Upper lobe of left lung (tissue), 6 donors: ENCODE measurements at places on chromosomes 3 and 15. TPM values are rescaled to one million over a fixed set of nuclear protein-coding genes. Genes with fewer than 3 reads are reported as not detected.

NOX5 gene
- not detected for total RNA-seq

CSK gene
- 51.1 TPM for total RNA-seq

SOX2 gene
- total RNA-seq = 1.3 TPM

CGNL1 gene
- 81.8 TPM for total RNA-seq

PLSCR4 gene
- 16.8 TPM for total RNA-seq

PYGO1 gene
- total RNA-seq = 9.7 TPM

- no peaks in the 10 kb centered on the region for H3K36me3 ChIP-seq
- no peak overlapping the region for H3K4me3 ChIP-seq
- no peaks in the 10 kb centered on the region for H3K27me3 ChIP-seq
- no peak overlapping the region for H3K27ac ChIP-seq
- DNase-seq = no peak
These were observed 114.1 kb upstream of the CDIN1 start for GRCh38 chr15:36465304-36465703.

DNA sequence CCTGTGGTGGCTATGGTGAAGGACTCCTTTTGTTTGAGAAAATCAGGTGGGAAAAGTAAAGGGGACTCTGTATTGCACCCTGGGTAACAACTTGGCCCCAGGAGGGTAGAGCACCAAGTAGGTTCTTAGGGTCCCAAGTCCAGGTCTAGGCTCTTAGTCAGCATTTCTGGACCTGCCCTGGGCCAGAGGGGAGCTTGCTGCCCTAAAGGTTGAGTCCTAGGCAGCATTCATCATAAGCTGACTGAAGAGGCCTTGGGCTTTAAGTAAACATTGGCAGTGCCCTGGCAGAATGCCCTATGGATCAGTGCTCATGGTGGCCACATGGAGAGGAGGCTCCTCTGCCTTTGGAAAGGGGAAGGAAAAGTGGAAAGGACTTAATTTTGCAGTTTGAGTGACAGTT, 268.5 kb upstream of the CTNNB1 start:
- peak; percentile 44 for DNase-seq
- H3K4me1 ChIP-seq = peaks cover 14% of the 10 kb centered on the region
- no peaks in the 10 kb centered on the region for H3K27me3 ChIP-seq
- H3K36me3 ChIP-seq = no peaks in the 10 kb centered on the region
- H3K27ac ChIP-seq = no peak overlapping the region

DNA sequence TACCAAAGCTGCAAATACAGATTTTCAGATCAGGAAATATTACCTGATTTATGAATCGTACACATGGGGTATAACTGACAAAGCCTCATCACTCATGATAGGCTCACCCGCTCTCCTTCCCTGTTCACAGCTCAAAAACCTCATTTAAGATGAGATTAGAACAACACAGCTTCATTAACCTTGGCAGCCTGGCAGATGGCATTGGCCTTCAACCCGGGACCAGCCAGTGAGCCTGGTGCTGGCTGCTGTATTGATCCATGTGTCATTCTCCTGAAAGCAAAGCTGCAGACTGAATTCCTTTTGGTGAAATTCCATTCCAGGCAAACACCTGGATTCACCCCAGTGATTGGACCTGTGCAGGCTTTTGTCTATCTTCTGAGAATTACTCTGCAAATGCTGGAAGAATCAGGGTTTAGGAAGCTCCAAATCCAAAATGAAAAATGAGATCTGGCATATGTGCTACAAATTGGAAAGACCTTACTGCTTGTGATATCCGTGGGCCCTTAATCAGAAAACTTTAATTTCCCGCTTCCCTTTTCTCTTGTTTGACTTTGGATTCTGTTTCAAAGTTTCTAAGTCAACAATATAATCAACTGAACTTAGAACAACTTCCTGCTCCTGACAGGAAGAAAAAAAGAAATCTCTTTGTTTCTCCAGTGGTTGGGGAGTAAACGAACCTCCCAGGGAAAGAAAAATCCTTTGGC, 189.1 kb upstream of the KBTBD8 start:
- no peak overlapping the region for H3K27ac ChIP-seq
- H3K4me3 ChIP-seq = no peak overlapping the region
- no peak for DNase-seq
- H3K36me3 ChIP-seq = no peaks in the 10 kb centered on the region

DNA sequence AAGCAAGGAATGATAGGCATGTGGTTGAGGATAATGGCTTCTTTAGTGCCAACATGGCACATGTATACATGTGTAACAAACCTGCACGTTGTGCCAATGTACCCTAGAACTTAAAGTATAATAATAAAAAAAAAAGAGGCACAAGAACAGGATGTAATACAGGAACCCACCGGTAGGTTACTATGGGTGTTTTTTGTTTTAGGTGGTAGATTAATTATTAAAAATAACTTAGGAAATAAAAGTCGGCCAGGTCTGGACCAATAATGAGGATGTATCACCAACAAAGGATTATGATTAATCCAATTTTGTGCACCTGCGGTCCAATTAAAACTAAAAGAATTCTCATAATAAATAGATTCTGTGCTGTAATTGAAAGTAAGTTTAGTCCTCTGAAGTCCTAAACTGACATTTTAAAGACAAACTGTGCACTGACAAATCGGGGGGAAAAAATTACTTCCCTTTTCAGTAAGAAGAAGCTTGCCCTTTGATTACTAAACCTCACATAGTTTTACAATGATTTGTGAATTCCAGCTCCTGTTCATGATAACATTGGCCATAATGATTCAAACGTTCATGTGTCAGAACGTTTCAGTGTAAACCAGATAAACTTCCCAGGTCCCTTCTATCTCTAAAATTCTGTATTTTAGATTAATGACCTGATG, 62.2 kb downstream of the CASR start:
- no peak for DNase-seq
- H3K27ac ChIP-seq = no peak overlapping the region
- H3K4me3 ChIP-seq = no peak overlapping the region
- H3K4me1 ChIP-seq = no peaks in the 10 kb centered on the region
- no peaks in the 10 kb centered on the region for H3K27me3 ChIP-seq
- no peaks in the 10 kb centered on the region for H3K36me3 ChIP-seq

DNA sequence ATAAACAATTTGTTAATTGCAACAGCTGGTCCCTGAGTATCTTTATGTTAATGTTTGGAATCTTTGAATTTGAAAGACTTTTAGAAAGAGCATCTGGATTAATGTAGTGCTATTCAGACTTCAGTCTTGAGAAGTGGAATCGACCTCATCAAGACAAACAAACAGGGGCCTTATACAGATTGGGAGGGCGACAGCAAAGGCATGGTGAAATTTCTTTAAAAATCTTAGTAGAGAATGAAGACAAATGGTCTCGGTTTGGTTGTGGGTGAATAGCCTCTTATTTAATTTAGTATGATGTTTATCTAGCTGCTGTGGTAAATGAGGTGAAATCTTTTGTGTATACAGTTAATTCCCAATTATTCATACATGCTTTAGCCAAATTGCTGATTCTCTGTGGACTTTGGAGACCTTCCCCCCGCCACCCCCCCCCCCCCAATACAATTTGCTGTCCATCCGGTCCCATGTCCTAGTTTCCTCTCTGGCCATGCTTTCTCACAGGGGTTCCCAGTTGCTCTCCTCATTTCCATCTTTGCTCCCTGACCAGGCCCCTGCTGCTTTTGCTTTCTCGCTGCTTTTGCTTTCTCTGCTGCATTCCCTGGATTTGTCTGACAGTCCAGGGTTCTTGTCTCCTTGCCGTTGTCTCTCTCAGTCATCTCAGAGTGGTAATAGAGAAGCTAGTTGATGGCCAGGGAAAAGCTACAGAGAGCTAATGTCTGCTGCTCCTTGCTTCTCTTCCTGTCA, 135.3 kb downstream of the FNDC3B start:
- no peaks in the 10 kb centered on the region for H3K27me3 ChIP-seq
- H3K27ac ChIP-seq = peak overlapping the region; percentile 10
- H3K4me1 ChIP-seq = peaks cover 38% of the 10 kb centered on the region
- DNase-seq = no peak
- no peak overlapping the region for H3K4me3 ChIP-seq
- no peaks in the 10 kb centered on the region for H3K36me3 ChIP-seq

GRCh38 chr15:41980654-41981323, 8.4 kb upstream of the EHD4 start:
- H3K4me1 ChIP-seq = peaks cover 13% of the 10 kb centered on the region
- no peaks in the 10 kb centered on the region for H3K27me3 ChIP-seq
- no peak overlapping the region for H3K27ac ChIP-seq
- H3K36me3 ChIP-seq = no peaks in the 10 kb centered on the region
- no peak for DNase-seq

GRCh38 chr3:184171562-184171961, 3.1 kb upstream of the AP2M1 start:
- H3K36me3 ChIP-seq = peaks cover 54% of the 10 kb centered on the region
- no peak overlapping the region for H3K4me3 ChIP-seq
- no peak overlapping the region for H3K27ac ChIP-seq
- no peaks in the 10 kb centered on the region for H3K27me3 ChIP-seq
